ENCODE measurements at places on chromosomes 12 and 14.

DNA sequence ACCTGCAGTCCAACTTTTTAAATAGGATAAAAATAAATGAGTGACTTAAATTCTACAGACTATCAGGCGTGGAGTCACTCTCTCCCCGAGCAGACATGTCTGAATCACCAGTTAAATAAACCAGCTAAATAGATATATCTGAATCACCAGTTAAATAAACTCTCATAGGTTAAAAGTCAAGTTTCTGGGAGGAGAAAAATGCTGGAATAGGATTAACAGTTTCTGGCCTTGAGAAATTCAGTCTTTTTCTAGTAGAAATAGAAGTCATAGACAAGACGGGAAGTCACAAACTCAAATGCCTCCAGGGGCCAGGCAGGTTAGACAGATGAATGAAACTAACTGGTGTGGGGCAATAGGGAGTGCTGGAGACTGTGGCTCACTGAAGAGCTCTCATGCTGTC is 258.6 kb upstream of the TMEM132C start:
- DNase-seq, result no peak

GRCh38 chr14:104524726-104525125 is 54.8 kb upstream of the C14orf180 start:
- no peak for DNase-seq

GRCh38 chr14:68953196-68953555 is 25.9 kb downstream of the ACTN1 start:
- no peak for DNase-seq

GRCh38 chr12:27870939-27871338 is 90.9 kb upstream of the MANSC4 start:
- DNase-seq, result no peak

- no peak for DNase-seq
Observed at GRCh38 chr14:88611878-88612277, 49.0 kb downstream of the ZC3H14 start.

DNA sequence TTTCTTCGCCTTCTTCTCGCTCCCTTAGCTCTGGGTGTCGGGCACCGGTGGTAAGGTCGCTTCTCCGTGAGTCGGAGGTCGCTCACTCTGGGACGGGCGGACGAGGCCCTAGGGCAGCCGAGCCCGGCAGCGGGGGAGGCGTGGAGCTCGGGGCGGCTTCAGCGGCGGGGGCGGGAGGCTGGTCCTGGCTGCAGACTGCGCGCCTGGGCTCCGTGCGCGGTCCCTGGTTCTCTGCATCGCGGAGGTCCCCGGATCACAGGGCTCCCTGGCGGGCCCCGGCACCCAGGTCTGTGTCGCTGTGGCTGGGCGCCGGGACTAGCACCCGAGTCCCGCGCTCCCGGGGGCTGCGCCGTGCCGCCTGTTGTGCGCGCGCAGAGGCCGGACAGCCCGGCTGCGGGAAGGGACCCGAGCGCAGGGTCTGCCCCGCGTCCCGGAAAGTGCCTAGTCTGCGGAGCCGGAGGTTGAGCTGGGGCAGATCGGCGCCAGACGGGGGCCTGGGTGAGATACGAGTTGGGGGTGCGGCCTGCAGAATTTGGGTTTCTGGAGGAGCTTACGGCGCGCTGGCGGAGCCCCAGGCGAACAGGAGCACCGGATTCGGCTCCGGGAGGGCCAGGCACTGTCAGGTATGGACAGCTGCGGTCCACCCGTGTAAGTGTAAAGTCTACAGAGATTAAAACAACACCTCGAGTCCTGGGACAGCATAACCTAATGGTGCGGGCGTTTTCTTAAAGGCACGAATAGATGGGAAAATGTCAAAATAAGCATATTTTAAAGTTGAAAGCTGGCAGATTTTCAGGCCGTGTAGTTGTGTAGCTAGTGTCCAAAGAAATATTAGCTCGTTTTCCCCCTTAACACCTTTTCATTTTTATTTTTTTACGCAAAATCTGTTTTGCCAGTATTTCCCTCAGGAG is 713 bp downstream of the FRMD6 start:
- DNase-seq, result peak; percentile 7

DNA sequence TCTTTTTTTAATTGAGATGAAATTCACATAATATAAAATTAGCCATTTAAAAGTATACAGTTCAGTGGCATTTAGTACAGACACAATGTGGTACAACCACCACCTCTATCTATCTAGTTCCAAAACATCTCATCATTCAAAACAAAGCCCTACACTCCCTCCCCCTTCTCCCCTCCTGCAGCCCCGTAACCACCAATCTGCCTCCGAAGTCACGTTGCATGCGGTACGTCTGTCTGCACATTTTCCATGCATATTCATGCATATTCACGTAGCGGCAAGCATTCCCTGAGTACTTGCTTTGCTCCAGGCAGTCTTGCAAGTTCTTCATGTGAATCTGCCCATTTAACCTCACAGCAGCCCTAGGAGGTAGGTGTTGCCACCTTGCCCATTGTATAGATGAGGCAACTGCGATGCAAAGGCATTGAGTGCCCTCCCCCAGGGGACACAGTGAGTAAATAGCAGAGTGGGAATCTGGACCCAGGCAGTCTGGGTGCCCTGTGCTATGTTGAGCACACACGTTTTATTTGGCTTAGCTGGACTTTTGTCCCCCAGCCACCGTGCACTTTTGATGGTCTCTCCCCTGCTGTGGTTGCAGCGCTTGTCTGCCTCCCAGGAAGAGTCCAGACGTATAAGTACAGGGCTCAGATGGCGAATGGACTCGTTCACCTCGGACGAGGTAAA is 43.4 kb downstream of the RIN3 start:
- DNase-seq, result no peak

DNA sequence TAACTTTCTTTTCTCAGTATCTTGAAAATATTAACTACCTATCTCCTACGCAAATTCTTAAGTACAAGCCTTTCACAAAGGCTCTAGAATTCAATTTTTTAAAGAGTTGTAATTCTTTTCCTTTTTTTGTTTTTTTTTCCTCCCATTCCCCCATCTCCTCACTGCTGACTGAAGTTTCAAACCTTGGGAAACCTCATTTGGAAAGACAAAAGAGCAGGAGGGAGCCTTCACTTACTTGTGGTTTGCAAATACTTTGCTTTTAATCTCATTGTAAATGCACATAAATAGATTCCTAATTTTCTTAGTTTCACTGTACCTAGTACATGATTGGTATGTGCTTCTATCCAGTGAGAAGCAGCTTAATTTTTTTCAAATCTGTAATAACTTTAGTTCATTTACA is 15.8 kb upstream of the PTGDR start:
- no peak for DNase-seq

GRCh38 chr12:84415946-84416345 is 496.7 kb downstream of the SLC6A15 start:
- DNase-seq, result no peak

GRCh38 chr14:92751819-92752218 is 3.4 kb upstream of the LGMN start:
- no peak for DNase-seq

GRCh38 chr12:127170226-127171180 is 1096.5 kb upstream of the TMEM132C start:
- no peak for DNase-seq

- no peak for DNase-seq
Observed at GRCh38 chr12:62933602-62934238, 1.2 kb downstream of the PPM1H start.

DNA sequence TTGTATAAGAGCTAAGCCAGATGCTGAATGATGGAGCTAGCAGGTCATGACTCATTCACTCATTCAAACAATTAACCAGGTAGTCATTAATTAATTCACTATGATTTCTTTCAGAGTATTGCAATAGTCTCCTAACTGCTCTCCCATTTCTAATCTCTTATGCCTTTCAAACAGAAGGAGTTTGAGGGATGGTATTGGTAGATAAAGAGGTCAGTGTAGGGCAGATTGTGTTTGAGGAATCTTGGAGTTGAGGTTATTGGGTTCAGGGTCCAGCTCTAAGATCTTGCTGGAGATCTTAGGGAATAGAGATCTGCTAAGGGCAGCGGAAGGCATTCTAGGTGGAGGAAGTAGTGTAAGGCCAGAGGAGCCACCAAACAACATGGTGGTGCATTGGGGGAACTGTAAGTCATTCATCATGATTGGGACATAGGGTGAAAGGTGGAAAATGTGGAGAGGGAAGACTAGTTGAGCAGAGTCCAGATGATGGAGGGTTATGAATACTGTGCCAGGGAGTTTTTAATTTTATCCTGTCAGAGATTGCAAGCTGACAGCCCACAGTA is 11.7 kb downstream of the DGKA start:
- no peak for DNase-seq

DNA sequence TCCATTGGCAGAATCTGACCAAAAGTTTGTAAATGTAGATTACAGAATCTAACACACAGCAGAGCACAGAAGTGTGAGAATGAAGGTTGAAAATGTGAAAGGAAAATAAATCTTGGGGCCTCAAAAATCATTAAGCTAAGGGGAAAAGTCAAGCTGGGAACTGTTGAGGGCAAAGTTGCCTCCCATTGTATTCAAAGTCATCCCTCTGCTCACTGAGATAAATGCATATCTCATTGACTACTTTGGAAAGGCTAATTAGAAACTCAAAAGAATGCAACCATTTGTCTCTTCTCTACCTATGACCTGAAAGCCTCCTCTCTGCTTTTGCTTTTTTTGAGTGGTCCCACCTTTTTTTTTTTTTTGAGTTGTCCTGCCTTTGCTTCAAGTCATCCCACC is 97.4 kb upstream of the ATF7IP start:
- no peak for DNase-seq

DNA sequence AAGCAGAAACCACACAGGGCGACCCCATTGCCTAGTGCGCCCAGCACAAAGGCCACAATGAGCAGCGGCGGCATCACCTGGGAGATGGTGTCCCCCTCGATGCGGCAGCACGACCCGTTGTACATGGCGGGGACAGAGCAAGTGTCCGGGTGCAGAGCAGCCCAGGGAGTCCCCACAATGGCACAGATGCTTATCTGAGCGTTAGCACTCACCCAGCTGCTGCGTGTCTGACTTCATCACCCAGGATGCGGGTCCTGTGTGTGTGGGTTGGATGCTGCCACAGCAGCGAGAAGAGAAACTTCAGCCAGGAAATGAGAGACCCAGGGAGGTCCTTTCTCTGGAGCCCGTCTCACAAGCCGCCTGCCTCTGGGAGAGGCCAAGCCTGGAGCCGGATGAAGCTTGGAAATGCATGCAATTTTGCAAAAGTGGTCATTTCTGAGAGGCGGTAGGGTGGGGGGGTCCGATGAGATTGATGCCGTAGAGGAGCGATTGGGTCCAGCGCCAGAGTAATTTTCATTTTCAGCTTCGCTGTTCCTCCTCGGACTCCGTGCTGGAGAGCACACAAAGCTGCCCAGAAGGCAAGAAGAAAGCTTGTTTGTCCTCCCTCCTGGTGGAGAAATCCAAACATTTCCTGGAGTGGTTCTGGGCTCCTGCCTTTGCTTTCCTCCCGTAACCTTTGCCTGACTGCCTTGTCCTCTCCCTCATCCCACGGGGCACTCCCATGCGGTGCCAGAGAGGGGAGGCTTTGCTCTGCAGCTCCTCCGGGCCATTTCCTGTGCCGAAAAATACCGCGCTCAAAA is at the start of gene HCAR1:
Gene HCAR1 (minus strand): TSS at position 630 of the 800 bp plus-strand sequence. CDS start 505 bp downstream, at position 125.
- DNase-seq, result no peak

- DNase-seq, result no peak
Observed at GRCh38 chr14:62670526-62670925, 374.7 kb downstream of the KCNH5 start.

DNA sequence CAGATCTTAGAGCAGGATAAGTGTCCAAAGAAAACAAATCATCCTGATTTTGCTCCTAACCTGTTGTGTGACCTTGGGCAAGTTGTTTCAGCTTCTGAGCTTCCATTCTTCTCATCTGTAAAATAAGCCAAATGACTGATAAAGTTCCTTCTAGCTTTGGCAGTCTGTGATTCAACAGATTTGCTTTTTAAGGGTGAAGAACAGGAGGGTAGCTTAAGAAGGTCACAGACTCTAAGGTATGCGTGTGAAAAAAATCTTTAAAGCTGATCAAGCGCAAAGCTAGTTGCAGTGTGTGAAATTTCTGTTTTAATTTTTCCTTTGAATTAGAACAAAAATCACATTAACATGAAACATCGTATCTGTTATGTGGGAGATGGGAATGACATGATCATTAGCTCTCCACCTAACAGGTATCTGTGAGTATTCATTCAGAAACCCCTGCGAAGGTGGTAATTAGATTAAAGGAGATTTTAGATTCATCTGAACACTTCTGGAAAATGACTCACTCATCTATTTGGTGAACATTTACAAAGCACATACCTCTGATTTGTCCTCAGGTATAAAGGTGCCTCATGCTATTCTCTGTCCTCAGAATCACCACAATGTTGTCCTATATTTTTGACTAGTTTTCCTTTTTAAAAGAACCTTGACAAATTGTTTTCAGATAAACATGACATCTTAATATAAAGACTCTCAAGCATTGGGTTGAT is 131.9 kb upstream of the CPM start:
- no peak for DNase-seq

DNA sequence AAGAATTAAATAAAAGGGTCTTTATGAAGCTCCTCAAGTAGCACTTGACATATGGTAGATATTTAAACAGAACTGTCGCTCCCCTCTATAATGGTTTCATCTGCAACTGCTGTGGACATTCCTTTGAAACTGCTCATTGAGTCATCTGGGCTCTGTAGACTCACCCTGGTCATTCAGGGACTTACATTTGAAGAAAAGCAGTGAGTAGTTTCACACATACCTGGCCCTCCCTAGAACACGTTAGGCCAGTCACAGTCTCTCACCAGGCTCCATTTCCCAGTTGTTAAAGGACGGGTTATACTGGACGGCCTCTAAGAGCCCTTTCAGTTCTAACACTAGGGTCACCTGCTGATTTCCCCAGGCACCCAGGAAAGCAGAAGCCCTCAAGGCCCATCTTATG is 217.0 kb downstream of the BCL11B start:
- DNase-seq, result no peak

DNA sequence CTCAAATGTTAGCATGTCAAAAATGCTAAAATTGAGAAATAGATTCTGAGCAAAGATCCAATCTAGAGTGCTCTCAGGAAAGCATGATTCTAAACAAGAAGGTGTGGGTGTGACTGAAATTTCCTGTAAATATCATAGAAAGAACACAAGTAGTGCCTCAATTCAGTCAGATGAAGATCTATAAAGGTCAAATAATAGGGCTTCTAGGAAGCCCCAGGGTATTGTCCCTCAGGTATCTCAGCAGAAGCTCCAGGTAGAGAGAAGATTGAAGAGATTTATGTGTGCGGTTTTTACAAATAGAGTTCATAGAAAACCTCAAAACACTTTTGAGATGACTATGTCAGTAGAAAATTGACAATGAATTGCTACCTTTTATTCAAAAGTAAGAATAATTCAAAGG is 13.0 kb downstream of the KLRD1 start:
- no peak for DNase-seq

GRCh38 chr12:1319212-1319611 is 275.2 kb downstream of the FBXL14 start:
- DNase-seq, result no peak

- no peak for DNase-seq
Observed at GRCh38 chr12:49892084-49892731, 11.5 kb downstream of the FAIM2 start.

- no peak for DNase-seq
Observed at GRCh38 chr12:114319422-114319821, 86.5 kb downstream of the TBX5 start.

GRCh38 chr12:74538491-74539258 is 1.0 kb downstream of the ATXN7L3B start:
- no peak for DNase-seq
